Astrocyte (in vitro differentiated cells and primary cell): ENCODE measurements at places on chromosomes 13 and 19.

- no peak for DNase-seq
Measured at GRCh38 chr19:41097302-41097701, 9.1 kb downstream of the CYP2A13 start.

DNA sequence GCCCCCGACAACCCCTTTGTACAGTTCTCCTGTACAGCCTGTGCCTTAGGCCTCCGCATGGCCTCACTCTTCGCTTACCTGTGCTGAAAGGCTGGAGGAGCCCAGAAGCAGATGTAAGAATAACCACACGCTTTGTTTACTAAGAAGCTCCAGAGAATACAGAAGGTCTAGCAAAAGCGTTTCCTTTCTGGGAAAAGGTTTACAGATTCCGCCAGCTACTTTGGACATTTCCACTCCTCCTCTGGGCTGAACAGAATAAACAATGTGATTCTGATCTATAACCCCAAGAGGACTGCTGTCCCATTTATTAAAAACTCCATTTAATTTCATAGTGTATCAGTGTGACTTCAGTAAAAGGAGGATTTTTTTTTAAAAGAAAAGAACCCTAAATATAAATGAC, 339.2 kb downstream of the DNAJC15 start:
- DNase-seq = no peak

GRCh38 chr19:36046443-36047050, 7.5 kb downstream of the THAP8 start:
- DNase-seq = no peak

- DNase-seq = no peak
Measured at GRCh38 chr19:2634228-2634951, 68.1 kb downstream of the GNG7 start.

DNA sequence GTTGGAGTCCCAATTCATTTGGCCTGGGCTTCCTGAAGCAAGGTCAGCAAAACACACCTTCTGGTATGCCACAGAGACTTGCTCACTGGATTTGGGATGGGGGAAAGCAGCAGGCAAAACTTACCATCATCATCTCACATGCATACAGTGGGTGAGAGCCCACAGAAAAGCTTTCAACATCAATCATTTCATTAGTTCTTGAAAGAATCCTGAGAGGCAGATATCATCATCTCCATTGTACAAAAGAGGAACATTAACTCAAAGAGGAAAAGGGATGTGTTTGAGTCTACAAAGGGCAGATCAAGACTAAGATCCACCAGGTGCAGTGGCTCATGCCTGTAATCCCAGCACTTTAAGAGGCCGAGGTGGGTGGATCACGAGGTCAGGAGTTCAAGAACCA, 6.4 kb downstream of the WDR87 start:
- no peak for DNase-seq

DNA sequence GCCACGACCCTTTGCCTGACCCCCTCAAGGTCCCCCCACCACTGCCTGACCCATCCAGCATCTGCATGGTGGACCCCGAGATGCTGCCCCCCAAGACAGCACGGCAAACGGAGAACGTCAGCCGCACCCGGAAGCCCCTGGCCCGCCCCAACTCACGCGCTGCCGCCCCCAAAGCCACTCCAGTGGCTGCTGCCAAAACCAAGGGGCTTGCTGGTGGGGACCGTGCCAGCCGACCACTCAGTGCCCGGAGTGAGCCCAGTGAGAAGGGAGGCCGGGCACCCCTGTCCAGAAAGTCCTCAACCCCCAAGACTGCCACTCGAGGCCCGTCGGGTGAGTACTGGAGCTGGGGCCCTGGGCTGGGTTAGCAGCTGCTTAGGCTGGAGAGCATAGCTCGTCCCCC, 8.6 kb downstream of the MAP1S start:
- no peak for DNase-seq

- DNase-seq = no peak
Measured at GRCh38 chr19:10701955-10702525, 801 bp downstream of the QTRT1 start.

DNA sequence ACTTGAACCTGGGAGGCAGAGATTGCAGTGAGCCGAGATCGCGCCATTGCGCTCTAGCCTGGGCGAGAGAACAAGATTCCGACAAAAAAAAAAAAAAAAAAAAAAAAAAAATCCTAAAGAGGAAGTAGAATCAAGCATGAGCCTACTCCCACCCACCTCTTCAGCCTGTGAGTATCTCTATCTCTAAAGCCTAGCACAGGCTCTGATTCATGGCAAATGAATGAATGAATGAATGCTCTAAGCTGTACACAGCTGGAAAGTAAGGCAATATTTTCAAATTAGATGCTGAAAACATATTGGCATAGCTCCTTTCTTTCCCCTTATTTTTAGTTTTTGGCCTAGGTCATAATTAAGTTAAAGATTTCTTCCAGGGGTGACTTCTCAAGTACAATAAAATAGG, 35.7 kb upstream of the FAM216B start:
- no peak for DNase-seq

GRCh38 chr19:728011-728410, 19.3 kb downstream of the PALM start:
- DNase-seq = no peak

- DNase-seq = no peak
Measured at GRCh38 chr19:55088021-55088451, 12.4 kb downstream of the EPS8L1 start.

GRCh38 chr19:19063183-19064097, at the start of gene SLC25A42:
SLC25A42 (plus strand) TSS chr19:19063994; CDS start chr19:19096125, 32,131 bp downstream.
- DNase-seq = peak; percentile 99
